Stimulated activated CD4-positive, alpha-beta T cell treated with anti-CD3 and anti-CD28 coated beads, Interleukin-1b, Interleukin-23, amount 100 ng/mL, for 1 hour (primary cell): ENCODE measurements at places on chromosomes 3 and 15.

- no peak for DNase-seq
Measured at GRCh38 chr15:27764339-27764738, 334.8 kb downstream of the OCA2 start.

DNA sequence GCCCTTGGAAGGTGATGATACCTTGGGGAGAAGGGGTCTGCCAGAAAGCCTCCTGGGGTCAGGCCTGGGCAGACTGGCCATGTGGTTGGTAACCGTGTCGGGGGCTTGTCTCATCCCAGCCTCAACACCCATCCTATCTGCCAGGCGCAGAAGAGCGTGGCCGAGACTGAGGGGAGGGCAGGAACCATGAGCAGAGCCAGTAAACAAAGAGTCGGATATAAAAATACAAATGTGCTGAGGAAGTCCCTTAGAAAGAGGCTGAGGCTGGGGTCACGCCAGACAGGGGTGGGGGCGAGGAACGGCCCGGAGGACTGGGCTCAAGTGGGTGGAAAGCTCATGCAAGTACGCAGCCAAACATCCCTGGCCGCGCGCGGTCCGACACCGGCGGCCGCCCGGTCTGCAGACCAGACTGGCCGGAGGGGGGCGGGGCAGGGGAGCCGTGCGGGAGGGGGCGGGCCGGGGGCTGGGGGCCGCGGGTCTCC is 1.9 kb downstream of the CAMK2N2 start:
- no peak for DNase-seq

DNA sequence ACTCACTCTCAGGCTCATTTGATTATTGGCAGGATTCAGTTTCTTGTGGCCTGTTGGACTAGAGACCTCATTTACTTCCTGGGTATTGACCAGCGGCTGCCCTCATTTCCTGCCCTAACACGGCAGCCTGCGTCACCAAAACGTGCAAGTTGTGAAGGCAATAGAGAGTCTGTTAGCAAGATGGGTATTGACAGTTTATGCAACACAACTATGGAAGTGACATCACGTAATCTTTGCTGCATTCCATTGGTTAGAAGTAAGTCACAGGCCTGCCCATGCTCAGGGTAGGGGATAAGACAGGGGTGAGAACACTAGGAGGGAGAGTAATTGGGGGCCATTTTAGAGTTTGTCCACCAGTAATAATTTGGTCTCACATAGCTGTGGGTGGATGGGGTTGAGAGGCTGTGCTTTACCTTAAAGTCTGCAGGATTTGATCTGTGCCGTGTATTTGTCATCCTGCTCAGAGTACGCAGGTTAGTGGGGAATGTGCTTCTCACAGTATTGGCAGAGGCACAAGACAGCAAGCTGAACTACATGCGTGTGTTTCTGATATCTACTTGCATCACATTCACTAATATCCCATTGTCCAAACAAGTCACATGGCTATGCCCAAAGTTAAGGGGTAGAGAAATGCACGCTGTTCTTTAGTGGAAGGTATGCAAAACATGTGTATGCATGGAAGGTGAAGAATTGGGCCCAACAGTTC is 83.3 kb downstream of the EDEM1 start:
- no peak for DNase-seq

GRCh38 chr15:59532770-59533379 is 78.7 kb upstream of the GCNT3 start:
- no peak for DNase-seq

- DNase-seq, result no peak
Measured at GRCh38 chr15:88621789-88622604, 857 bp downstream of the AEN start.
